ENCODE measurements at places on chromosomes 2 and 18.

DNA sequence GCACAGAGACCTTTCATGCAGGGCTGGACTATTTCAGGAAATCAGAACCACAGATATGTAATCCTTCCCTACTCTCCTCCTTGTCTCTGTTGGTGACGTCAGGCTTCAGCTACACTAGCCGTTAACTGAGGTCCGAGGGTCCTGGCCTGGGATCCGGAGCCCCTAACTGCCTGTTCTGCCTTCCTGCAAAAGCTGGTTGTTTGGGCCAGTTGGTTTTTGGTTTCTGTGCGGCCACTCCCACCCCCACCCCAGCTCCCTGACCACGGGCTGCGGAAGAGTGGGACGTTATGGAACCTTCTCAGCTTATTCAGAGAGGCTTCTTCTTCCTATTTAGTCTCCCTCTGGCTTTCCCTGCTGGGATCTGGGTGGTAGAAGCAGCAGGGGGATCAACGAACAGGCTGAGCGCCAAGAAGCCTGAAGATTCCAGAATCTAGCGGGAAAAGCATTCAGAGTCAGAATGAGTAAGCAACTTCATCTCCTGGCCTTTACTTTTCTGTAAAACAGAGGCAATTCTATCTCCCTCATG, 49.3 kb upstream of the ROCK2 start:
- no peak for DNase-seq

DNA sequence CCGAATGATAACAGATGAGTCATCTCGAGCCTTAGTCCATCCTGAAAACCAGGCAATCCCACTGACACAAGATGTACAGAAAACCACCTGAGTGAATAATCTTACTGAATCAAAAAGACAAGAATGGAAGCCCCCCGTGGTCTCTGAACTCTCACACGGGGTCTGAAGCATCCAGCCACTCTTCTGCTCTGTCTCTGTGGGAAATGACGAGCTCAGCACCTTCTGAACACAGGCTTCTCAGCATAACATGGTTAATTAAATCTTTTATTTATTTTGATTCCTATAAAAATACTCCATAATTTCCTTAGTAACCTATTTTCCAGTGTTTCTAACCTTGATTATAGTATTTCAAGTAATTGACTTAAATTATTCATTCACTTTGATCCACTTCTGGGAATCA, 203.7 kb downstream of the TMEM163 start:
- DNase-seq, result no peak

DNA sequence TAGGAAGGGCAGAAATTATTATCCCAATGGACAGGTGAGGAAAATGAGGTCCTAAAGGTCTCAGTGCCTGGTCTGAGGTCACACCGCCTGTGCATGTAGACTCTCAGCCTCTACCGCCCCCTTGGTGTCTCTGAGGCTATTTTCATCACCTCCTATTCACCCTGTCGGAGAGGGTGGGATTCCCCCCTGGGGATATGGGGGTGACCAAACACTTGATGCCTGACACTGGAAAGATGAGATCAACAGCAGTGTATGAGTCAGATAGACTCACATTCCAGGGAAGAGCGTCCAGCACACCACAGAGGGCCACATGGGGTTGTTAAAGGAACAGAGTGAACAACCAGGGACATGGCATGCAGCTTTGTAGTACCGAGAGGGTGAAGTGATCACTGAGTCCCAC, 199.7 kb downstream of the SMAD2 start:
- no peak for DNase-seq

DNA sequence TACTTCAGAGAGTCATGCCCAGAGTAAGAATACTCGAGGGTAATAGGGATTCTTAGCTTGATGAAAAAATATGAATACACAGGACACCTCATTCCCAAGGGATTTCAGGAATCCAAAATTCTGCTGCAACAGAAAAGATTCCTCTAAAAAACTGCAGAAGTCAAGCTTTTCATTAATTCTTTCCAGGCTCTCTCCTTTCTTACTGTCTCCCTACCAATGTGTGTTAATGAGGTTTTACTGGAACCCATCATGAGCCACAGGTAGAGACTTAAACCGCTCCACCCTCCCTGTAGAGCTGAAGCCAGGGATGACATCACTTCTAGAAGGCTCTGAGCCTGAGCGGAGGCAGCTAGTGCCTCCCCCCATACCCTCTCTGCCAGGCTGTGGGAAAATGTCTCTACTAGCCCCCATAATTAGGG, 3.4 kb downstream of the SDC1 start:
- DNase-seq, result no peak

- no peak for DNase-seq
Measured at GRCh38 chr2:181892799-181893435, 1.4 kb downstream of the ITPRID2 start.

- DNase-seq, result no peak
Measured at GRCh38 chr18:38413193-38413592, 847.6 kb upstream of the CELF4 start.

DNA sequence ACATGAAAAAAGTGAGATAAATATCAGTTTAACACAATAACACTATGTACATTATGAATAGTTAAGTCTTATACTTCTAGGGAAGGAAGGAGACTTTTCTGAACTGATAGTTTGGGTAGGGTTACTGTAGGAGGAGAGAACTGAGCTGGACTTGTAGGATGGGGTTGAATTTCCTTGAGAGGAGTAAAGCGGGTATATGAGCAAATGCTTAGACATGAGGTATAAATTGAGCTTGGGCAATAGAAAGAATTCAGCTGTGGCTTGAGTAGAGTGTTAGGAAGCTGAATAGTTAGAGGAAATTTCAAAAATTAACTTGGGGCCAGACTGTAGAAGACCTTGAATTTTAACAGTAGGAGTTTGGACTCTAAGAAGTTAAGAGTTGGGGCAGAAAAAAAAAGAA, 45.1 kb downstream of the LCLAT1 start:
- no peak for DNase-seq

DNA sequence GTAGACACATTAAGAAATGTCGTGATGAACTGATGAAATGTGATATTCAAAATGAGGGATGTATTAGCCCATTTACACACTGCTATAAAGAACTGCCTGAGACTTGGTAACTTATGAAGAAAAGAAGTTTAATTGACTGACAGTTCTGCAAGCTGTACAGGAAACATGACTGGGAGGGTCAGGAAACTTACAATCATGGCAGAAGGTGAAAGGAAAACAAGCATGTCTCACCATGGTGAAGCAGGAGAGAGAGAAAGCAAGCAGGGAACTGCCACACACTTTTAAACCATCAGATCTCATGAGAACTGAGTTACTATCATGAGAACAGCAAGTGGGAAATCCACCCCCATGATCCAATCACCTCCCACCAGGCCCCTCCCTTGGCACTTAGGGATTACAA, 1010.8 kb upstream of the CELF4 start:
- DNase-seq, result no peak

DNA sequence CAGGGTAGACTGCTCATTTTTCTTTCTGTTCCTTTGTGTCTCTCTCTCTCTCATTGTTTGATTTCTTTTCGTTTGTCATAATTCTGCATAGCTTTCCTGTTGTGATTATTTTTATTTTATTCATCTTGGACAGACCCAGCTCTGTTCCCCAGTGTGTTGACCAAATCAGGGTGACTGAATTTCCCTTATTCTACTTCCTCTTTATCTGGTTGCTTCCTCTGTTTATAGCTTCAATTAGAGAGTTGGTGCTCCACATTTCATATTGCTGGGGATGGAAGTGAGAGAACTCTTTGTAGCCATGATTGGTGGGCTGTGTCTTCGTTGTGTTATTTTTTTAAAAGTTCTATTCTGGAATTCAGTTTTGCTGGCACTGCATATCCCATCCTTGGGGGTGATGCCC, 19.1 kb downstream of the PROKR1 start:
- DNase-seq, result no peak

DNA sequence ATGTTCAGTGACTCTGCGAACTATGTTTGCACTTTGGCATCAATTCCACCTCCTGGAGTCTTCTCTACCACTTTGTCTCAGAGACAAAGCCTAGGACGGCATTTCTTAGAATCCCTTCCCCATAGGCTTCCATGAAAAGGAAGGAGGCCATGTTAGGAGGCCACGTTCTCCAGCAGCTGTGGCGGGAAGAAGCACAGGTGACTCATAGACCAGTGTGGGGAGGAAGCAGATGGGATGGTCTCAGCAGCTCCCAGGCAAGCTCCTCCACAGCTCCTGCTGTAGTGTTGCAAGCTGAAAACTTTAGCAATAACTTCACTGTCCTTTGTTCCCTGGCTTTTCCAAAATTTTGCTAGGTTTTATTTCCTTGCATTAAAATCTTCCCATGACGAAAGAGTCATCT, 781.3 kb upstream of the ID2 start:
- DNase-seq, result no peak

All from stimulated activated CD8-positive, alpha-beta memory T cell treated with anti-CD3 and anti-CD28 coated beads, Interleukin-15, amount 100 ng/mL, for 1 hour (primary cell).